ENCODE measurements at places on chromosomes 6 and 20.

DNA sequence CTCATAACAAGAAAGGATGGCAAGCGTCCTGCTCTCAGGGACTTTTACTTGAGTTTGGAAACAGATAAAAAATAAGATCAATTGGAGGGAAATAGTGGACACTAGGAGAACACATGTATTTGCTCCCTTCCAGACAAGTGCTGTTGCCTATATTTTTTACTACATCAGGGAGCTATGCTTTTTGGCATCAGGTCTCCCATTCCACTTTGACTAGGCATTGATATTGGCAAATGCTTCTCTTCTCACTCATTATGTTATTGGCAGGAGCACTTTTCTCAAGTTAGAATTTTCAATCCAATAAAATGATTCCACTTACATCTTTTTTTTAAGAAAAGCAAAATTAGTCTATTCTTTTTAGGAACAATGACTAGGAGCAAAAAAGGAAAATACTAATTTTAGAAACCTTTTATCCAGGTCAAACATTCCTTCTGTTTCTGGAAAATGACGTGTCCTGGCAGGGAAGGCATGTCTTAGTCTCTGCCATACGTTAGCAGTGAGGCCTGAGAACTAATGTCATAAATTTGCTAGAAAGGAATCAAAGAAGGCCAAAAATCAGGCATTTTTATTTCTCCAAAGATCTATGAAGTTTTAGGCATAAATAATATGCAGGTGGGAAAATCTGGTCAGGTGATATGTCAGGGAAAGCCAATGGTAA, 21.4 kb downstream of the BCAS1 start:
- DNase-seq, result no peak

DNA sequence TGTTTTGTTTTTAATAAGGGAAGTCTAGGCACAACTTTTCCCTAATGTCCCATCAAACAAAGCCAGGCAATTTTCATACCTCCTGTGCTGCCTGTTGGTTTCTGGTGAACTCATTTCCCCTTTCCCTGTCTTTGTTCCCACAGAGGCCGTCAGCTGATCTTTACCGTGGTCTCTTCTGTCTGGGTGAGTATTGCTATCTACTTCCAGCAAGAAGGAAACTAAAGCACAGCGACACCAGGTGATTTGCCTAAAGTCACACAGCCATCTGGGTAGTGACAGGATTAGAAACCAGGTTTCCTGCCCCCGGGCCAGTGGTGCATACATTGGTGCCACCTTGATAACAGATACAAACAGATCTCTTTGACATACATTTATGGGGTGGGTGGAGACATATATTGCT, 59.6 kb downstream of the RAB44 start:
- DNase-seq, result no peak

DNA sequence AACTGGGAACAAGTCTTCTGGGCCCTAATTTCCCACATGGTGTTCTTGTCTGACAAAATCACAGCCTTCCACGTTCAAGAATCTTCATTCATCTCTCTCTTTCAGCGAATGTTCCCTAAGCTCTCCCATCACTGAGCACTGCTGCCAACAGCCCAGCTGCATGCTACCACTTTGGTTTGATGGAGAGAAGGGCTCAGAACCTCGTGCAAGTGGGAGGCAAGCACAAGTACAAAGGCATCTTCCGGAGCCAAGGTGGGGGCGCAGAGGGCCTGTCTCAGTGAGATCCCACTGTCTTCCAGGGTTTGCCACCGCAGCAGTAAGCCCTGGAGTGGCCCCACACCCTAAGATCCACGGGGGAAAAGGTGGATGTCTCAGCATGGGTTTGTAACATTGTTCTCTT, 17.2 kb downstream of the DLL1 start:
- no peak for DNase-seq

- no peak for DNase-seq
These were observed 225.5 kb downstream of the SOD2 start for GRCh38 chr6:159467473-159468041.

GRCh38 chr6:7886132-7886531, 24.5 kb downstream of the TXNDC5 start:
- DNase-seq, result no peak

DNA sequence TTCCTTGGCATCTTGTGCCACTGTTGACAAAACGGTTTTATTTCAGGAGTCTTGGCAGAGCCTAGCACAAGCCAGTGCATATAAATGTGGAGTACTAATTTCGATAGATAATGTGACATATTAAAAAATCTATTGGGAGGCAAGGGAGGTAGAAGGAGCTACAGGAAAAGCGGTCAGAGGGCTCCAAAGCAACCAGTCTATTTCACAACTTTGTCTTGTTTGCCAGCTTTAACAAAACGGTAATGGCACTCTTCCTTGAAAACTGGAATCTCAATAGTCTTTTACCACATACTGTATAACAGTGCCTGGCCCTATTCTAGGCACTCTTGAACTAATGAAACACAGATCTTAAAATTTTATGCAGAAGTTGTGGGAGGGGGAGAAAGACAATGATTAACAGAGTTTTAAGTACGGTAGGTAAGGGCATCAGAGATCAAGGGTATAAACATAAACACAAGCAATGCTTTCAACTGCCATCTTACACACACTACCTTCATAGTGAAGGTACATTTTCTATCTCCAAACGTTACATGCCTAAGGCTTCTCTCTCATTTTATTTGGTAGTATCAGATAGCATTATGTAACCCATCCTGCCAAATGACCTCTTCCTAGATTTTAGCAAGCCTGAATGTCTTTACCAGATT, 33.5 kb upstream of the SYNCRIP start:
- peak; percentile 27 for DNase-seq

GRCh38 chr20:51562027-51562331, 19.5 kb upstream of the NFATC2 start:
- no peak for DNase-seq

DNA sequence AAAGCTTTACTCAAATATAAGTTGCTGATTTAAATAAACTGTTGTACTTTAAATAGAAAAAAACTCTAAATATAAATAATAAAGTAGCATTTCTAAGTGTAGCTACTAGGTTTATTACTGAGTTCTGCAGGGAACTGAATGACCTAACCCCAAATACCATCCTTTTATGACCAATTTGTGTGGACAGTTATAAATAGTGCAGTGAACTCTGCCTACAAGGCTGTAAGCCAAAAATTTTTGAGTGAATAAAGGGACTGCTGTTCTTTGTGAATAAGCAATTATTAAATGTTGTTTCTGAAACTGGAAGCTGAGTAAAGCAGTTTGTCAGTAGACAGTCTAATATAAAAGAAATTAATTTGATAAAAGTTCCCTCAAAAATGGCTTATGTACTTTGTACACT, 90.8 kb upstream of the ELOVL5 start:
- DNase-seq, result no peak

DNA sequence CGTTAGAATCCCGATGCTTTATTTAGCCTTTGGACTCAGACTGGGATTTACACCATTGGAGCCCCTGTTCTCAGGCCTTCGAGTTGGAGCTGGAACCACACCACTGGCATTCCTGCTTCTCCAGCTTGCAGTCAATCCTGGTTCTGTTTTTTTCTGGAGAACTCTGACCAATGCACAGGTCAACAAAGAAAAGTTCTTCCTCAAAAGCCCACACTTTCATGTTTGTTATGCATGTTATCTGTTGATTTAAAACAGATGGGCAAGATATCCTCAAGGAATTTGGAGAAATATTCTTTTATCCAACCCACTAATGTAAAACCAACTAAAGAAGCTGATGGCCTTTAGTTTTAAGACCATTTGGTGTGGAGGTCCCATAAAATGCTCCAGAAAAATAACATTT, 205.7 kb downstream of the ANKRD60 start:
- no peak for DNase-seq

GRCh38 chr6:134175532-134176263, 123.3 kb upstream of the SLC2A12 start:
- peak; percentile 71 for DNase-seq

GRCh38 chr6:5501837-5502236, 240.5 kb downstream of the FARS2 start:
- no peak for DNase-seq

GRCh38 chr6:6884193-6884627, 223.6 kb upstream of the RREB1 start:
- DNase-seq, result no peak

DNA sequence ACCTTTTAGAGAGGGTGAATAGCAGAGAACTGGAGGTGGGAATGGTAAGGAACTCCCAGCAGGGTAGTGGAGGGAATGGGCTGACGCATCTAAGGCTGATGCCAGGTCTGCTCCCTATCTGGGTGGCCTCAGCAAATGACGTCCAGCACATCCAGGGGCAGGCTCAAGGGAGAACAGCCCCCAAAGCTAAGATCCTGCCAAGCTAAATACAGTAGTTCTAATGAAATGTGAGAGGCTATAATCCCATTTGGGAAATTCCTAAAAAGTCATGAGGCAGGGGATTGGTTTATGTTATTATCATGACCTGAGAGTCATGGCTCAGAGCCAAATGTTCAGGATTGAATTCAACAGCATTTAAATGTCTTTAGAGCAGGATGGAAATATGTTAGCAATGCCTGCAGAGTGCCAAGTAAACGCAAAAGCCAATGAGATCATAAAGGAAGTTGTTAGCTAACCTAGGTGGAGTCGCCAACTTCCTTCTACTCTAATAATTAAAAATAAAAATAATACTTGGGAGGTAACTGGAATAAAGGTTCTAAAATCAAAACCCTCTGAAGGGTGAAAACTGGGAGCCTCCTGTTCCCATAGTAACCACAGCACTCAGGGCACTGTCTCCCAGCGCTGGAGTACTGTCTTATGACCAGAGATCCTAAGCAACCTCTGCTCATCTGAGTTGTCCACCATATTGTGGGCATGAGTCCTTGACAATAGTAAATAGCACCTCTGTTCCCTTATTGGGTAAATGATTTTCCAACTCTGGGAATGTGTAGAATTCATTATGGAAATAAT, 34.8 kb downstream of the IYD start:
- DNase-seq, result peak; percentile 85

DNA sequence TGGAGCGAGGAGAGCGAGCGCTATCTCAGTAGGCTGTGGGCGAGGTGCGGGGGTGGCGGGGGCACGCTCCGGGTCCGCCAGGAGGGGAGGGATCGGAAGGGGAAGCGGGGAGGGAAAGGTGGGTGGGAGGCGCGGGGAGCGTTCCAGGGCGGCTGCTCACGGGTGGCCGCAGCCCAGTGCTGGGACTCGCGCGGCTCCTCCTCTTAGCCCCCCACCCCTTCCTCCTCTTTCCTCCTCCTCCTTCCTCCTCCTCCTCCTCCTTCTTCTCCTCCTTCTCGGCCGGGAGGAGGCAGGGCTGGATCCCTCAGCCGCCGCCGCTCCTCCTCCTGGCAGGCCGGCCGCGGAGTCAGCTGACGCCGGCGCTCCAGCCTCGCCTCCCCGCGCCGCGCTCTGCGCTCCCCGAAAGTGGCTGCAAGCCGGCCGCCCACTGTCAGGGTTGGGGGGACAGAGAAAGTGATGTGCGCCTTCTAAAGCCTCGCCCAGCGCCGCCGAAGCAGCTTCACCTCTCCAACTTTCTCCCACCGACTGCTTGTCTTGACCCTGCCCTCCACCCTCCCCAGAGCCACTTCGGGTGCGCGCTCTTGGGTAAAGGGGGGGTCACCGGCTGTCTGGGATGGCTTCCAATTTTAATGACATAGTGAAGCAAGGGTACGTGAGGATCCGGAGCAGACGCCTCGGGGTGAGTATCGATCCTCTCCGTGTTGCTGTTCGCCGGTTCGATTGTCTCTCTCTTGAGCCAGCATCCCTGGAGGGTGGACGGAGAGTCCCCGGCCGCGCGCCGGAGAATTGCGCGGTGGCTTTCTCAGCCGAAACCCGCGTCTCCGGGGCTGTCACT, at the start of gene DOK5:
TSS of gene DOK5 (plus strand) at position 260 of the 835 bp plus-strand sequence. CDS start at position 614, 354 bp downstream.
- no peak for DNase-seq

DNA sequence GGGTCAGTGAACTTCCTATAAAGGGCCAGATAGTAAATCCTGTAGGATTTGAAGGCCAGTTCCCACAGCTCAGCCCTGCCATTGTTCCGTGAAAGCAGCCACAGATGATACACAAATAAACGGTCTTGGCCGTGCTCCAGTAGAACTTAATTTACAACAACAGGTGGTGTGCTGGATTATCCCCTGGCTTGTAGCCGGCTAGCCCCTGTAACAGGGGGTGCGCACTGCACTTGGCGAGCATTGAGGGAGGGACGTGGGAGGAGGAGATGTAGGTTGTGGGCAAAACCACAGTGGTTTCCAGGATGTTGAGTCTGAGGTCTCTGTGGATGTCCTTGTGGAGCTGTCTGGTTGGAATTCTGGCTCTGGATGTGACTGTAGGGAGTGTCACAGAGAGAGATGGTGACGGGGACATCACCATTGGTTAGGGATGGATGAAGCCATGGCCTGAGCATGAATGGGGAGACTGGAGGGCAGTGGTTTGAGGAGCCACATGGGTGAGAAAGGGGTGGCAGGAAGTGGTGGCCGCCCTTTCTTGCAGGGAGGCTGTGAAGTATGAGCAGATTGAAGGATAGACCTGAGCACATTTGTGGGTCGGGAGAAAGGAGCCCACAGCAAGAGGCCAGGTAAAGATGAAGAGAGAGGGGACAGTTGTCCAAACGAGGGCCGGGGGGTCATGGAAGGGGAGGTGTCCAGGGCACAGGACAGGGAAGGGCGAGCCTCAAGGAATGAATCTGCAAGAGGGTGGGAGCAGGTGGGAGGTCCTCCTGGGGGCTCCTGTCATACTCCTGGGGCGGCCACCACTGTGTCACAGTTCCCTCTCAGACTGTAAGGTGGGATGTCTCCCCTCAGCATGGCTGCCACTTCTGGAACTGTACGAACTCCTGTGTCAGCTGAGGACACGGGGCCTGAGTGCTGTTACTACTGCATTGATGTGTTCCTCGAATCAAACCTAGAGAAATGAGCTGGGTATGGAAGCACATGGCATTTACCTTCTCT, 53.6 kb downstream of the CDH26 start:
- DNase-seq, result no peak

GRCh38 chr6:158417760-158418098, 105.5 kb downstream of the TULP4 start:
- DNase-seq, result peak; percentile 38

GRCh38 chr20:22389836-22390542, 194.4 kb downstream of the FOXA2 start:
- DNase-seq, result peak; percentile 99

- no peak for DNase-seq
These were observed 137.0 kb downstream of the MRPL14 start for GRCh38 chr6:43990275-43990626.

DNA sequence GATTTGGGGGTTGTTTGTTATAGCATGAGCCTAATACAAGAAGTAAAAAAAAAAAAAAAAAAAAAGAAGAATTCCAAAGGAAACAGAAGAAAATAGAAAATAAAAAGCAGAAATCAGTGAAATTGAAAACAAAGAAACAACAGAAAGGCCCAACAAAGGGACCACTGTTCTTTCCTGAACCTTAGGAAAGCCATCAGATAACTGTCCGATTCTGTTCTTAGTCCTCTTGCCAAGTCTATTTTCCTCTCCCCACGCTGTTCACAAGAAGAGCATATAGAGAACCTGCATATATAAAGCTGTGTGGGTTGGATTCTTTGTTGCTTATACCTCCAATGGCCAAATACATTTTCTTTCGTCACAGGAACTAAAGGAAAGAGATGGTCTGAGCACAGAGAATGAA, 38.0 kb upstream of the IPCEF1 start:
- DNase-seq, result no peak

GRCh38 chr6:156731396-156731795, 45.8 kb upstream of the ARID1B start:
- DNase-seq, result peak; percentile 70
